ENCODE measurements at places on chromosomes 13 and 19. TPM values are rescaled to one million over a fixed set of nuclear protein-coding genes. Genes with fewer than 3 reads are reported as not detected.

DNA sequence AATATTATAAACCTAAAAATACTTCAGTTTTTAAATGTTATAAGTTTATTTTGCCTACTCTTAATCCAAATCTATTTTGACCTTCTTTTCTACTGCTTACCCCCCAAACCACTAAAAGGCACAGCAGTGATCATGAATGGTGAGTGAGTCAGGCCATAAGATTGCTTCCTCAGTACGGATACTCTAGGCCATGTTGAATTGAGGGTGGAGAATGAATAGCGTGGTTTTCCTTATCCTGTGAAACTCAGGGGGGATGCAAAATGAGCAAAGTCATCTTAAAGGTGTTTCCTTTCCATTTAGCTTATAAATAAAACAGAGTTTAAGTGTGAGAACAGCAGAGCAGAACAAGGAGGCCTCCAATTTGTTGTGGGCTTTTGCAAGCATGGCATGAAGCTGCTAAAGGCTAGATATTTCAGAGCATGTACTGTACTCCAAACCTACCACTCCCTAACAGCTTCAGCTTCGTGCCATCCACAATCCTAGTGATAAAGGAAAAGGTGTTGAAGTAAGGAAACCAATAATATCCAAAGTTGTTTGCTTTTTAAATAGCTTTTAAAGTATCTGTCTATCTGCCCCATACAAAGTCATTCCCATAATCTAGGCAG lies 25.0 kb downstream of the SERPINE3 start:
- H3K27me3 ChIP-seq, result no peaks in the 10 kb centered on the region
- H3K4me3 ChIP-seq, result no peak overlapping the region
- no peak overlapping the region for H3K27ac ChIP-seq

GRCh38 chr13:114328034-114328433 lies 13.7 kb downstream of the CHAMP1 start:
- H3K27ac ChIP-seq, result no peak overlapping the region
- peaks cover 4% of the 10 kb centered on the region for H3K4me1 ChIP-seq
- DNase-seq, result no peak

DNA sequence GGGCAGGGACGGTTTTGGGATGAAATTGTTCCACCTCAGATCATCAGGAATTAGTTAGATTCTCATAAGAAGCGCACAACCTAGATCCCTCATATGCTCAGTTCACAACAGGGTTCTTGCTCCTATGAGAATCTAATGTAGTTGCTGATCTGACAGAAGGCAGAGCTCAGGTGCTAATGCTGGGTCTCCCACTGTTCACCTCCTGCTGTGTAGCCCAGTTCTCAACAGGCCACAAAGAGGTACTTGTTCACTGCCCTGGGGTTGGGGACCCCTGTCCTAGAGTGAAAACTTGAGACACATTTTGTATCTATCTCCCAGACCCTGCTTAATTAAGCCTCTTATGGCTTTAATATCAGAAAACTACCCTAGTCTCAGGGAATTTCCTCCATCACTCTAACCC lies 966.0 kb downstream of the PCDH17 start:
- no peak overlapping the region for H3K4me3 ChIP-seq
- H3K27me3 ChIP-seq, result no peaks in the 10 kb centered on the region
- H3K4me1 ChIP-seq, result no peaks in the 10 kb centered on the region
- no peak for DNase-seq
- H3K36me3 ChIP-seq, result no peaks in the 10 kb centered on the region

DNA sequence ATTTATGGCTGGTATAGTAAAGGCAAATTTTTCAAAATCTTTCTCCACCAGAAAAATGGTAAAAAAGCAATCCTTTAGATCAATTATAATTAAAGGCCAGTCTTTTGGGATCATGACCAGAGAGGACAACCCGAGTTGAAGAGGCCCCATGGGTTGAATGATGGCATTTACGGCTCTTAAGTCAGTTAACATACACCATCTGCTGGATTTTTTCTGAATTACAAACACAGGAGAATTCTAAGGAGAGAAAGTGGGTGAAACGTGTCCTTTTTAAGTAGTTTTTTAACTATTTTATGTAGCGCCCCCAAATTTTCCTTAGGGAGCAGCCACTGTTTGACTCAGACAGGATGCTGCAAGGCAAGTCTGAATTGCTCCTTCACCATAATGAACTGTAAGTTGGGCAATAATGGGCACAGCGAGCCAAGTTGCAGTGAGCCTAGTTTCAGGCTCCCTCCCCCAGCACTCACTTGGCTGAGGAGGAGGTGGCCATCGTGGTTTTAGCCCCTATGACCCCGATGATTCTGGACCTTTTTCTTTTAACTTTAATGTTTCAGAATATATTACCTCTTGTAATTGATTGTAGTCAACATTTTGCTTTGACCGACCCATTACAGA lies 13.6 kb upstream of the ZNF611 start:
- no peak overlapping the region for H3K4me3 ChIP-seq
- no peaks in the 10 kb centered on the region for H3K4me1 ChIP-seq
- DNase-seq, result no peak
- H3K27me3 ChIP-seq, result no peaks in the 10 kb centered on the region
- H3K27ac ChIP-seq, result no peak overlapping the region
- no peaks in the 10 kb centered on the region for H3K36me3 ChIP-seq

The ZNF837 gene
- total RNA-seq, result 2.5 TPM

Measured in chondrocyte (in vitro differentiated cells).